Aorta (tissue), 5 donors: ENCODE measurements at places on chromosomes 3 and 15. TPM values are rescaled to one million over a fixed set of nuclear protein-coding genes. Genes with fewer than 3 reads are reported as not detected.

DNA sequence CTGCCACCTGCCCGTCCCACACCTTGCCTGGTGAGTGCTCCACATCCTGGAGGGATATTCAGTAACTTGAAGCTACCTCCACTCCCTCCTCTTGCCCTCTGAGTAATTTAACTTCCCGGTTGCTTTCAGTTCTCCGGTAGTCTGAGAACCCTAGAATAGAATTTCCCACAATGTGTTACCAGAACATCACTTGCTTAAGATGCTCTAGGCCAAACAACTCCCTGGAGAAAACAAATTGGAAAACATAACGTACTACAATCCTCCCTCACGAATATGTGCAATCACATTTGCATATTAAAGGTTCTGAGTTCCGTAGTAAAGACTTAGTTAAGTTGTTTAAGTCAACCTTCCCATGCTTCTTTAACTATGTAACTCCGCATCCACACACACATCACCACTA lies 44.8 kb downstream of the SLCO2A1 start:
- H3K4me1 ChIP-seq, result no peaks in the 10 kb centered on the region
- DNase-seq, result no peak
- H3K27me3 ChIP-seq, result no peaks in the 10 kb centered on the region
- H3K4me3 ChIP-seq, result no peak overlapping the region

DNA sequence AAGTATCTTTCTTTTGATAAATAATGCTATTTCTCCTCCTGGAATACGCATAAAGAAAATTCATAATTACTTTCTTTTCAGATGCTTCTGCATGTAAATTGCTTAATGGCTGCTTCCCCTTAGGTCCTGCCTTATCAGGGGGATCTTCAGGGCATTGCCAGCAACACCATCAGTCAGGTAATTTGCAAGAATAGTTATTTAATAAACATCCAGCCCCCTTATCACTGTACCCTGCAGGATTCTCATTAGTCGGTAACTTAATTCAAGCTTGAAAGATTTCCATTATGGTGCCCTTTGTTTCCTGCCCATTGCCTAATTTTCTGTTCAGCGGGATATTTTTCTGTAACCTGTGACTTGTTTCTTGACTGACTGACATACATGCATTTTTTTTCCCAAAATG lies 414.5 kb downstream of the MFSD1 start:
- H3K27me3 ChIP-seq, result no peaks in the 10 kb centered on the region
- no peak overlapping the region for H3K27ac ChIP-seq
- no peak overlapping the region for H3K4me3 ChIP-seq

- no peak for DNase-seq
- no peak overlapping the region for H3K4me3 ChIP-seq
- H3K36me3 ChIP-seq, result no peaks in the 10 kb centered on the region
- H3K4me1 ChIP-seq, result no peaks in the 10 kb centered on the region
- no peak overlapping the region for H3K27ac ChIP-seq
Measured at GRCh38 chr3:122603056-122603455, 25.6 kb downstream of the PARP15 start.

ATP8B4 gene
- total RNA-seq, result 43.9 TPM

GP5 gene
- total RNA-seq, result 0.19 TPM
